B cell (primary cell): ENCODE measurements at places on chromosomes 7 and 10. TPM values are rescaled to one million over a fixed set of nuclear protein-coding genes. Genes with fewer than 3 reads are reported as not detected.

ACTA2 gene
- total RNA-seq, result 1.6 and 1.8 TPM in 2 replicates

GRCh38 chr7:30270921-30271320, 13.5 kb upstream of the ZNRF2 start:
- H3K27me3 ChIP-seq, result no peaks in the 10 kb centered on the region
- H3K27ac ChIP-seq, result no peak overlapping the region
- no peaks in the 10 kb centered on the region for H3K4me1 ChIP-seq
- H3K36me3 ChIP-seq, result no peaks in the 10 kb centered on the region

- H3K36me3 ChIP-seq, result no peaks in the 10 kb centered on the region
- H3K4me3 ChIP-seq, result no peak overlapping the region
- H3K27me3 ChIP-seq, result peaks cover 40% of the 10 kb centered on the region
- H3K27ac ChIP-seq, result no peak overlapping the region
- DNase-seq, result no peak
These were observed 162.6 kb downstream of the UBE2H start for GRCh38 chr7:129790136-129790535.

DNA sequence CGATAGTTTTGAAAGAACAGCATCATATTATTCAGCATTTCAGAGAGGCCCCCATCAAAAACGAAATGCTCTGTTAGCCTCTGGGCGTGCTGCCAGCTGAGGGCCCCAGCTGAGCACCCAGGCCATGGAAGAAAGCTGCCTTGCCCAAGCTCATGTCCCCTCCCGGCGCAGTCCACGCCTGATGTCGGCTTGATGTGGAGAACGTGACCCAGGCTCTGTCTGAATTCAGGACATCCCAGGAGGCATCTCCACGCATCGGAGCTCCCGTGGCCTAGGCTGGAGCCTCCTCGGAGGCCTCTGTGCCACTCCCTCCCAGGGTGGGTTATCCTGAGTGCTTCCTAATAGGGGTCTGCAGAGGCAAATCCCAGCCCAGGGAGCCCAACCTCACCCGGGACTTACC, 218.3 kb upstream of the AKR1E2 start:
- no peaks in the 10 kb centered on the region for H3K36me3 ChIP-seq
- no peaks in the 10 kb centered on the region for H3K4me1 ChIP-seq
- DNase-seq, result no peak
- H3K4me3 ChIP-seq, result no peak overlapping the region
- no peaks in the 10 kb centered on the region for H3K27me3 ChIP-seq
- H3K27ac ChIP-seq, result no peak overlapping the region

EGR2 gene
- 6.3 and 6.6 TPM in 2 replicates for total RNA-seq

CCSER2 gene
- 43.2 and 45.9 TPM in 2 replicates for total RNA-seq

- no peaks in the 10 kb centered on the region for H3K36me3 ChIP-seq
- peak overlapping the region; percentile 71 for H3K27ac ChIP-seq
- DNase-seq, result peak; percentile 71
- H3K4me3 ChIP-seq, result peak overlapping the region; percentile 45
- H3K4me1 ChIP-seq, result peaks cover 64% of the 10 kb centered on the region
These were observed 81.2 kb upstream of the PPIF start for GRCh38 chr10:79266084-79266483.

PDE1C gene
- total RNA-seq, result 0.52 TPM in 1 of 2 replicates, not detected in the other

DNA sequence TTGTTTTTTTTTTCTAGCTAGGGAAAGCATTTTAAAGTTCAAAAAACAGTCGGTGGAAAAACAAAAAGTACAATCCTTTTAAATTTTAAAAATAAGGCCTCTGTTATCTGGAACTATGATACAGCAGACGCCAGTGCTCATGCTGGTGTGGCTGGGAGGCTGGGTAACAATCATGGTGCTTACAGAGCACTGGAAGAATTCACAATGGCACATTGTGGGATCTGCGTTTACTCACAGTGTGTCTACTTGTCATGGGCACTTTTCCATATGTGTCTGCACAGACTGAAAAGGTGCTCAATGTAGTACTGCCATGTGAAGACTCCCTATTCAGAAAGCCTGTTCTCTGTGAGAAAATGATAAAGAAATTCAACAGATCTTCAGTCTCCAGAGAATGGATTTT, 278.2 kb upstream of the IMMP2L start:
- no peak overlapping the region for H3K4me3 ChIP-seq
- no peak overlapping the region for H3K27ac ChIP-seq

SSC4D gene
- not detected in 2 replicates for total RNA-seq

DNA sequence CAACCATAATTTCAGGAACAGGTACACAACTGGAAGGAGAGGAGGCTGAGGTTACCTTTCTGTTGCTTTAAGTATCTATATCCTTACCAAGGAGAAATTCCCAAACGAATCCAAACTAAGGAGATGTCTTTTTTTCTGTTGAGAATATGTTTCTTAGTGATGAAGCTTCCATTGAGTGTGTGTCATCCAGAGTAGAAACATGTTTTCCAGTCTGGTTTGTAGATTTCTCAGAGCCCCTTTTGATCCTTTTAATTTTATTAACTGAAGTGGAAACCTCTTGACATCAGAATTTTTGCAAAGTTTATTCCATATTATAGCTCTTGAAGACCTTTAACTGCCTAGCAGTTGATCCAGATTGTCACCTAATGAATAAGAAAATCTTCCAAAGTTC, 207.1 kb upstream of the FERD3L start:
- no peaks in the 10 kb centered on the region for H3K4me1 ChIP-seq
- H3K36me3 ChIP-seq, result no peaks in the 10 kb centered on the region
- no peak for DNase-seq
- no peak overlapping the region for H3K27ac ChIP-seq
- no peak overlapping the region for H3K4me3 ChIP-seq
- no peaks in the 10 kb centered on the region for H3K27me3 ChIP-seq

- no peaks in the 10 kb centered on the region for H3K27me3 ChIP-seq
- no peaks in the 10 kb centered on the region for H3K36me3 ChIP-seq
- H3K27ac ChIP-seq, result no peak overlapping the region
- H3K4me3 ChIP-seq, result no peak overlapping the region
These were observed 26.7 kb downstream of the ERCC6 start for GRCh38 chr10:49512121-49512809.

NPC1L1 gene
- not detected in 2 replicates for total RNA-seq

DNA sequence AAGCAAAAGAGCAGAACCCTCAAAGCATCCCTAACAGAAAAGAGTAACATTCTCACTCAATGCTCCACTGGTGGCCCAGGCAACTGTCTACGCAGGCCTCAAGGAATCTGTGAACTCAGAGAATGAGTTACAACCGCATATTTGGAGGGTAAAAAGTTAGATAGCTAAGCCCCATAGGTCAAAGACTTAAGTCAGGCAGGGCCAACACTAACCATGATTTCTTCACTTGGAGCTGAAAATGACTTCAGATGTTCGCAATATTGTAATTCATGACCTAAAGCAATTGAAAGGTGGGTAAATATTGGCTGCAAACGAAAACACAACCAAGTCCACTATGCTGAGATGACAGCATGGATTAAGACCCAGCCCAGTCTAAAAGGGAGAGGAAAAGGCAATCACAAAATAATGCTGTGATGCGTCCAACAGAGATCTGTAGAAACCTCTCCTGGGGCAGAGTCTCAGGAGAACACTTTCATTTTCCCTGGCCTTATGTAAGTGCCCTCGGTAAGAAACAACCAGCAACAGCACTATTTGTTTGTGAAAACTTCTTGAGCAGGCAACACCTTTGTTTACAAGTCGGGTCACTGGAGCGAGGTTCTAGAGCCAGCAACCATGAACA, 176.5 kb downstream of the TNS3 start:
- DNase-seq, result no peak
- H3K27me3 ChIP-seq, result no peaks in the 10 kb centered on the region
- H3K27ac ChIP-seq, result no peak overlapping the region
- H3K36me3 ChIP-seq, result peaks cover 35% of the 10 kb centered on the region
- H3K4me1 ChIP-seq, result no peaks in the 10 kb centered on the region

- no peak for DNase-seq
- no peak overlapping the region for H3K4me3 ChIP-seq
- no peak overlapping the region for H3K27ac ChIP-seq
- H3K27me3 ChIP-seq, result no peaks in the 10 kb centered on the region
These were observed 141.4 kb upstream of the STK17A start for GRCh38 chr7:43441231-43442130.

GRCh38 chr10:7014721-7015120, 396.1 kb downstream of the SFMBT2 start:
- H3K4me3 ChIP-seq, result no peak overlapping the region
- no peaks in the 10 kb centered on the region for H3K36me3 ChIP-seq
- no peaks in the 10 kb centered on the region for H3K4me1 ChIP-seq
- DNase-seq, result no peak
- no peak overlapping the region for H3K27ac ChIP-seq
- H3K27me3 ChIP-seq, result no peaks in the 10 kb centered on the region

- no peak for DNase-seq
- H3K36me3 ChIP-seq, result no peaks in the 10 kb centered on the region
- no peak overlapping the region for H3K27ac ChIP-seq
These were observed 73.5 kb downstream of the SMURF1 start for GRCh38 chr7:99070361-99070760.

CCDC146 gene
- total RNA-seq, result 8.5 and 10.2 TPM in 2 replicates

HOXA10 gene
- total RNA-seq, result not detected in 2 replicates

DNA sequence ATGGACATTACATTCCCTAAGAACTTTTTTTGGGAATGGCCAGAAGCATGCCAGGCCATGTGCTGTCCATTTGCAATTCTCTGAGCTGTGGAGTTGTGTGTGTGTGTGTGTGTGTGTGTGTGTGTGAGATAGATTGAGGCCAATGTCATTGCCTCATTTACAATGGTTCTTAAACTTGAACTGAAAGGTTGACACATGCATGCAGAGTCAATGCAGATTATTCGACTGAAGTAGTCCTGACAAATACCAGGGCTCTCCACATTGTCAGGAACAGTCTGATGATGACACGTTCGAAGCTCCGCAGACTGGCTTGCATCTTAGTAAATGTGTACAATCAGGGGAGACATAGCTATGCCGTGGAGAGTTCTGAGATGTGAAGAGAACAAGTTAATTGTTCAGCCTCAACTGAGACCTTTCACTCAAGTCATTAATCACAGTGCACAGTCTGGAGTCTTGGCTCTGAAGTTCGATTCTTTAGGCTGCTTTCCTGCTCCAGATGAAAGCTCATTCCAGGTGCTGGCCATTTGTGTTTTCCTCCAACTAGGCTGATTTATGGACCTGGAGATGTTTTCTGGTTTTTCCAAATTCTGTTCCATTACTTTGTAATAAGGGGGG, 921.9 kb downstream of the LRMDA start:
- H3K4me3 ChIP-seq, result no peak overlapping the region
- H3K27me3 ChIP-seq, result no peaks in the 10 kb centered on the region
- no peak for DNase-seq
- H3K4me1 ChIP-seq, result no peaks in the 10 kb centered on the region
- H3K36me3 ChIP-seq, result no peaks in the 10 kb centered on the region
- H3K27ac ChIP-seq, result no peak overlapping the region

- no peaks in the 10 kb centered on the region for H3K4me1 ChIP-seq
- H3K36me3 ChIP-seq, result no peaks in the 10 kb centered on the region
- H3K27me3 ChIP-seq, result no peaks in the 10 kb centered on the region
- no peak overlapping the region for H3K4me3 ChIP-seq
- no peak for DNase-seq
- H3K27ac ChIP-seq, result no peak overlapping the region
These were observed 69.4 kb downstream of the ZRANB1 start for GRCh38 chr10:125011171-125011925.

GRCh38 chr10:95327367-95327766, 36.6 kb upstream of the PDLIM1 start:
- peaks cover 9% of the 10 kb centered on the region for H3K4me1 ChIP-seq
- no peaks in the 10 kb centered on the region for H3K36me3 ChIP-seq
- no peak for DNase-seq
- no peak overlapping the region for H3K4me3 ChIP-seq
- no peak overlapping the region for H3K27ac ChIP-seq
- H3K27me3 ChIP-seq, result no peaks in the 10 kb centered on the region

- H3K36me3 ChIP-seq, result no peaks in the 10 kb centered on the region
- no peaks in the 10 kb centered on the region for H3K4me1 ChIP-seq
- no peak overlapping the region for H3K4me3 ChIP-seq
- DNase-seq, result no peak
These were observed 1003.0 kb downstream of the SORCS3 start for GRCh38 chr10:105644091-105644490.

TFPI2 gene
- 0.12 and 0.96 TPM in 2 replicates for total RNA-seq

DNA sequence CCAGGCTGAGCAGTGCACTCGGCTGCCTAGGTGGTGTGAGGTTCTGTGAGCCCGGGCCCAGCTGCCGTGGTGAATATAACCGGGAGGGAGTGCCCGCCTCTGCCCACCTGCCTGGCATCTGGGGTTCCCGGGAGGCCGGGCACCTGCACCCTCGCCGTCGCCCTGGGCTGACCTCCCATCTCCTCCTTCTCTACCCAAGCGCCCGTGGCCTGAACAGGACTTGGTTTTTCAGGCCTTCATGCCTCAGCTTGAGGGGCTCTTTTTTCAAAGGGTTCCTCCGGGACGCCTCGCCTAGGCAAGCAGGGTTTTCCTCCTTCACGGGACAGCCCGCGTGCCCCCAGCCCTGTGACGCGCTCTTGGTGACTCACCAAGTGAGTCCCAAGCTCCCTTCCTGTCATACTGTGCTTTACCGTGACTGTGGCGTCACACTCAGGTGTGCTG, 9.9 kb downstream of the INPP5A start:
- H3K27ac ChIP-seq, result peak overlapping the region; percentile 97
- peaks cover 80% of the 10 kb centered on the region for H3K4me1 ChIP-seq
- H3K27me3 ChIP-seq, result no peaks in the 10 kb centered on the region
- H3K4me3 ChIP-seq, result no peak overlapping the region

DNA sequence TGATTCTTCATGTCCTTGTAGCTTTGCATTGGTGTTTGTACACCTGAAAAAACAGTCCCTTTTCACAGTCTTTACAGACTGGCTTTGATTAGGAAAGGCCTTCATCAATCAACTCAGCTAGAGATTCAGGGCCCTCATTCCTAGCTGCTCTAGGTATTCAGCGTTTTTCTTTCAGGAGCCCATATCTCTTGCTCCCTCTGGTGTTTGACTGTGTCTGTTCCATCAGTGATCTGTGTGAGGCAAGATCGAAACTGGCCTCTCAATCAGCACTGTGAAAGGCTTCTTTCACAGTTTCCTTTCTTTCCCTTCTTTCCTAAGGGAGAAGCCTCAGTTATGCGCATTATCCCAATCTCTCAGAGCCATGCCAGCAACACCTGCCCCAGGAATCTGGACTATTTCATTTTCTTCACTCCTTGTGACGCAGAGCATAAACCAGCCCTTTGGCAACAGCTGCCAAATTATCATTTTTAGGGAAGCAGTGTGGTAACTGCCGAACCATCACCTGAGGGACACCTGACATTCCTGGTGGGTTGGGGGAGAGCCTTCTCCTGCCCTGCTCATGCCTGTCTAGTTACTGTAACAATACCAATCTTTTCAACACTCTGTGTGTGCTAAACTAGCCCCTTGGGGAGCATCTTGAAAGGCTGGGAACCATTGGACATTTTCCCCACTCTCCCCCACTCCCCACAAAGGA, 75.7 kb upstream of the CCDC71L start:
- DNase-seq, result peak; percentile 84
- peaks cover 16% of the 10 kb centered on the region for H3K4me1 ChIP-seq
- H3K4me3 ChIP-seq, result peak overlapping the region; percentile 19
- H3K36me3 ChIP-seq, result no peaks in the 10 kb centered on the region
- H3K27me3 ChIP-seq, result no peaks in the 10 kb centered on the region

GRCh38 chr7:41581041-41581440, 121.8 kb downstream of the INHBA start:
- no peak for DNase-seq
- H3K27me3 ChIP-seq, result no peaks in the 10 kb centered on the region
- H3K27ac ChIP-seq, result no peak overlapping the region
- H3K36me3 ChIP-seq, result no peaks in the 10 kb centered on the region
- no peak overlapping the region for H3K4me3 ChIP-seq
- no peaks in the 10 kb centered on the region for H3K4me1 ChIP-seq

LOXL4 gene
- not detected in 2 replicates for total RNA-seq
